ENCODE measurements at places on chromosomes 13 and 19.

DNA sequence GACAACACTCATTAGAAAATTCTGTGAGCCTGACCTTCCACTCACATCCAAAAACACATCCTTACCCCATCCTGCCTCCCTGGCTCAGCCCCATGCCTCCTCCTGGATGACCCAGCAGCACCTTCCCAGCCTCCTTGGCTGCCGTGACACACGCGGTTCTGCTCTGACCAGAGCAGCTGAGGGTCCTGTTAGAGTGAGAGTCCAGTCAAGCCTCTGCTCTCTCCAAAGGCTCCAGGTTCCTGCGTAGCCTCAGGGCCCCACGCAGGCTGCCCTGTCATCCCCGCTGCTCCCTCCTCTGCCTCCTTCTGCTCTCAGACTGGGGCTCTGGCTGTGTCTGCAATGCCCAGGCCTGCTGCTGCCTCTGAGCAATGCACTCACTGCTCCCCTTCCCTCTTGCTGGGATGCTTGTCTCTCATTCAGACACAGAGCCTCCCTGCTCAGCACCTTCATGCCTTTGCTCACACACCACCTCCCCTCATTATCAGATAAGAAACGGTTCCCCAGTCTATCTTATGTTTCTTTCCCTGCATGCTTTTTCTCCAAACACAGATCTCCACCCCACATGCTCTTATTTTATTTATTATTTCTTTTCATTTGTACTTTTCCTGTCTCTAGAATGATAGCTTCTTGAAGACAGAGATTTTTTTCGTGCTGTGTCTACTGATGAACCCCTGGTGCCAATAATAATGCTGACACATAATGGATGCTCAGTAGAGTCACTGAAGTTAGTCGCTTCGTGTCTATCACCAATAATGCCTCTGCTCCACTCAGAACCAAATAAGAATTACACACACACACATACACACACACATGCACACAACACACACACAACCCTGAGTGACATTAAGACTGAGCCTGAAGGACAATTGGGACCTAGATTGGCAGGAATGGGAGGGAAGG is 10.2 kb upstream of the SIGLEC6 start:
- DNase-seq, result no peak

DNA sequence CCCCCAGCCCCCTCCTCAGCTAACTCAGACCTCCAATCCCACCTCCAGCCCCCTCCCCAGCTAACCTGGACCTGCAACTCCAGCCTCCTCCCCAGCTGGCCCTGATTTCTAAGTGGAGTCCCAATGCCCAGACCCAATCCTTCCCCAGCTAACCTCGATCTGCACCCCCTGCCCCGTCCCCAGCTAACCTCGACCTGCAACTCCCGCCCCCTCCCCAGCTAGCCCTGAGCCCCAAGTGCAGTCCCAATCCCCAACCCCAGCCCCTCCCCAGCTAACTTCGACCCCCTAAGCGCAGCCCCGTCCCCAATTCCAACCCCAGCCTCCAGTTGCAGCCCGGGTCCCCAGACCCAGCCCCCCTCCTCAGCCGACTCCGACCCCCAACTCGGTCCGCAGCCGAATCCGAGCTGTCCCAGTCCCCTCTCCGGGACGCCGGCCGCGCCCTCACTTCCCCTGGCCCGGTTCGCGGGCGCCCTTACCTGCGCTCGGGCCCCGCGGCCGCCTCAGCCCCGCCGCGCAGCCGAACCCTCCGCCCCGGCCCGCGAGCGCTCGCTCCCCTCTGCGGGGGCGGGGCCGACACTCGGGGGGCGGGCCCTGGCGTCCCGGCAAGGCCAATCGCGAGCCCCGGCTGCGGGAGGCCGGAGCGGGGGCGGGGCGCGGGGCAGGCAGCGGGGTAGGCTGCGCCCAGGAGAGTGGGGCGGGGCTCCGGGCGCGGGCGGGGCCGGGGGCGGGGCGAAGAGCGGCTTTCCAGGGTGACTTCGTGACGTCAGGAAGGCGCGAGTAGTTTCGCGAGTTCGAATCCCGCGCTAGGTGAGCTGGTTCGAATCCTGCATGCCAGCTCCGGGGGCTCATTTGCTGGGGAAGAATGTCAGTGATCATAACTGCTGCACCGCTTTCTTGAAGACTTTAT is at the start of gene GNG7:
Gene GNG7, minus strand, starts transcription at position 525 of the 907 bp plus-strand sequence. CDS start 182,006 bp downstream, outside the sequence.
- DNase-seq, result peak; percentile 88

GRCh38 chr19:16371540-16371986 is 46.9 kb downstream of the KLF2 start:
- peak; percentile 77 for DNase-seq

DNA sequence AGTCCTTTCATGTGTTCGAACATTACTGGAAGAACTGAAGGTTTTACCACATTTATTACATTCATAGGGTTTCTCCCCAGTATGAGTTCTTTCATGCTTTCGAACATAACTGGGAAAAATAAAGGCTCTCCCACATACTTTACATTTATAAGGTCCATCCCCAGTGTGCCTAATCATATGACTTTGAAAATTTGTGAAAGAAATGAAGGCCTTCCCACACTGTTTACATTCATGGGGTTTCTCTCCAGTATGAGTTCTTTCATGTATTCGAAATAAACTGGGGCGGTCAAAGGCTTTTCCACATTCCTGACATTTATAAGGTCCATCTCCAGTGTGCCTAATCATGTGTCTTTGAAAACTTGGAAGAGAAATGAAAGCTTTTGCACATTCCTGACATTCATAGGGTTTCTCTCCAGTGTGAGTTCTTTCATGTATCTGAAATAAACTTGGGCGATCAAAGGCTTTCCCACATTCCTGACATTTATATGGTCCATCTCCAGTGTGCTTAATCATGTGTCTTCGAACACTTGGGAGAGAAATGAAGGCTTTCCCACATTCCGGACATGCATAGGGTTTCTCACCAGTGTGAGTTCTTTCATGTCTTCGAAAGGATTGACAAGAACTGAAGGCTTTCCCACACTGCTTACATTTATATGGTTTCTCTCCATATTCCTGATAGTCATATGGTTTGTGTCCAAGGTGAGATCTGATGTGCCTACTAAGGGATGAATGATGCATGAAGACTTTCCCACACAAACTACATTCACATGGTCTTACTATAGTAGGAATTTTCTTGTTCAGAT is 24.0 kb downstream of the ZNF564 start:
- no peak for DNase-seq

GRCh38 chr13:68173111-68173510 is 943.0 kb upstream of the PCDH9 start:
- DNase-seq, result no peak

- no peak for DNase-seq
These were observed 72.0 kb downstream of the TEX29 start for GRCh38 chr13:111392486-111392885.

DNA sequence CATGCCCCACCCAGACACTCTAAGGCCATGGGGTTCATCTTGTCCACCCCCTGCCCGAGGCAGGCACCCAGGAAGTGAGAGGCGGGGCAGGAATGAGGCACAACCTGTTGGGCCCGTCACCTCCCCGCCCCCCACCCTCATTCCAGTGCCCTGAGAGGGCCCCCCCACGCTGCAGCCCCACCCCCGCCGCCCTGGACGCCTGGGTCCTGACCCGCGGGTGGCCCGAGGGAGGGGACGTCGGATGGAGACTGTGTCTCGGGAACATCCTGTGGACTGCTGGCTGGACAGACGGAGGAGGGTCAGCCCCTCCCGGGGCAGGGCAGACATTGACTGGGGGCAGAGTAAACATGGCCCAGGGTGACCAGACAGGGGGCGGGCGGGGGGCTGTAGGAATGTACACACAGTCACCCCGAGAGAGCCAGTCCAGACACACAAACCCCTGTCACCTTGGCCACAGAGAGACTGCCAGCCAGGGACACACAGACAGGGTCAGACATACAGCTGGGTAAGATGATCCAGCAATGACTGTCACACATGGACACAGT is 7.4 kb upstream of the JUNB start:
- no peak for DNase-seq

DNA sequence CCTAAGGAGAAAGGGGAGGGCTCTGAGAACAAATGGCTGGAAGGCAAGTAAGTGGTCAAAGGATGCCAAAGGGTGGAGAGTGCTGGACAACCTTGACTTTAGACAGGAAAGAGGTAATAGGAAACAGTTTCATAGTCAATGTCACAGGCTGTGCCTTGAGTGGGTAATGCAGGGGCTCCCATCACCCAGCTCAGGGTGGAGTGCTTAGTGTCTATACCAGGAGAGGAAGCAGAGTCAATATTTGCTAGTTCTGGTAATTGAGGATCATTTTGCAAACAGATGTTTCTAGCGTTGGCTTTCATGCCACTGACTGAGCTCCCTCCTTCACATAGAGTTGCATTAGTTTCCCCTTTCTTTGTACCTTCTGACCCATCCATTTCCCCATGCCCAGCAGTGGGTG is 64.6 kb upstream of the KL start:
- no peak for DNase-seq

GRCh38 chr19:33679696-33680095 is 57.9 kb downstream of the CHST8 start:
- DNase-seq, result no peak

- DNase-seq, result peak; percentile 47
These were observed 8.9 kb upstream of the MYO1F start for GRCh38 chr19:8585894-8586750.

DNA sequence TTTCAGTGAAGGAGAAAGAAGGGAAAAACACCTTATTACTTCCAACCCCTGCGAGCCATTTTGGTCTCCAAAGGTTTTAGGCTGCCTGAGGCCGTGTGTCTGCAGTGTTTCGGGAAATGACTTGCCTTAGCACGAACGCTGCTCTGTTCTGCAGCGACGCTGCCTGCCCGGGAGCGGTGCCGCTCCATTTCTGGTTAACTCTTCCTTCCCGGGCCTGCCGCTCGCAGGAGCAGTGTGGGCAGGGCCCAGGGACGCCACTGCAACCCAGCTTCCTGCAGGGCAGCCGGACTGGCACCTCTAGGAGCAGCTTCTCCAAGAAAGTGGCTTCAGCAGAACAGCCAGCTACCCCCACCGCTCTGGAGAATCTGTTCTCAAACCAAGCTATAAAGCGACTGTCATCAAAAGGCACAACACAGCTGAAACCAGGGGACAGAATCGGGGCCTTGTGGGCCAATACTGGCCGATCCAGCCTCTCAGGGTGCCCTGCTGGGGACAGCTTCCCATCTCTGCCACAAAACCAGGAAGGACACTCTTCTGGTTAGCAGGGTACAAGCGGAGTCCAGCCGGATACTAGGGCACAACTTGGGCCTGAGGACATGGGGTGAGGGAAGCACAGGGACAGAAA is 72.2 kb downstream of the KCTD15 start:
- DNase-seq, result no peak

- no peak for DNase-seq
These were observed 1319.2 kb upstream of the SLC10A2 start for GRCh38 chr13:104385404-104385803.

- no peak for DNase-seq
These were observed 34.2 kb upstream of the ANKRD10 start for GRCh38 chr13:110949116-110949515.

- DNase-seq, result no peak
These were observed 15.2 kb upstream of the SLC1A5 start for GRCh38 chr19:46803555-46803954.

DNA sequence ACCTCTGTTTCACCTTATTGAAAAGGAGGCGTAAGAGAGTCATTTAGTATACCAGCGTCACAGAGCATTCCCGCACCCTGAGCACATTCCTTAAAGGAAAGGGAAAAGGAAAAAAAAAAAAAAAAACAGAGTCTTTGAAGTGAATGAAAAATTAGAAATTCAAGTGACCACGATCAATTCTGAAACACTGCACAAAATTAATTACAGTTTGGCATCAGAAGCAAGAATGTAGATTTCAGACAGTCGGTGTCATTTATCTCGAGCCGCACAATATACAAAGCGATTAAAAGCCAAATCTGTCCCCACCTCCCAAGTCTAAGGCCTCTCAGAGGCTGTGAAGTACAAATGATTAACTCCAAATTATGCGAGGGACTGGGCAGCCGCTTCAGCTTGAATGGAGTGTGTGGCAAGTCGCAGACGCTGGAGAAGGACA is 173.7 kb upstream of the ZNF507 start:
- DNase-seq, result no peak

- no peak for DNase-seq
These were observed 5.9 kb upstream of the MCF2L start for GRCh38 chr13:112962911-112963625.

- DNase-seq, result no peak
These were observed 82.5 kb downstream of the AKAP11 start for GRCh38 chr13:42354241-42355091.

GRCh38 chr19:43735957-43736356 is 18.8 kb downstream of the SMG9 start:
- DNase-seq, result no peak

DNA sequence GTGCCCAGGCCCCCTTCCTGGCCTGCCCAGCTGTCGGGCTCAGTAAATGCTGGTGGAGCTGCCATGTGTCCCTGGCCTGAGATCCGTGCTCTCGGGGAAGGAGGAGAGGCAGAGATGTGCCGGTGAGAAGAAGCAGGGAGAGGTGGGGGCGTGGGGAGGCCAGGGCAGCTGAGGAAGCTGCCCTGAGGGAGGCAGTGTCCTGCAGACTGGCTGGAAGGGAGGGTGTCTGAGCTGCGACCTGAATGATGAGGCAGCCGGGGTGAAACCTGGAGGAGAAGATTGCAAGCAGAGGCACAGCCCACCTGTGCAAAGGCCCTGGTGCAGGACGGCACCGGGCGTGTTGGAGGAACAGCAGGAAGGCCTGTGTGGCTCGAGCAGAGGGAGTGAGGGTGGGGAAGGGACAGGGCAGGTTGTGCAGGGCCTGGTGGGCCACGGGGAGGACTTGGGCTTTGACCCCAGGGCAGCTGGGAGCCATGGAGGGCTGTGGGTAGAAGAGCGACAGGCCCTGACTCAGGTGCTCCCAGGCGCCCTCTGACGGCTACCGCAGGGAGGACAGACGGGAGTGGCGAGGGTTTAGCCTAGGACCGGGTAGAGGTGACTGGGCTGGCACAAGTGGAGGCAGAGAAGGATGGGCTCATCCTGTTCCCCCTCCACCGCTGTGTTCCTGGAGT is 14.0 kb upstream of the CELF5 start:
- peak; percentile 51 for DNase-seq

DNA sequence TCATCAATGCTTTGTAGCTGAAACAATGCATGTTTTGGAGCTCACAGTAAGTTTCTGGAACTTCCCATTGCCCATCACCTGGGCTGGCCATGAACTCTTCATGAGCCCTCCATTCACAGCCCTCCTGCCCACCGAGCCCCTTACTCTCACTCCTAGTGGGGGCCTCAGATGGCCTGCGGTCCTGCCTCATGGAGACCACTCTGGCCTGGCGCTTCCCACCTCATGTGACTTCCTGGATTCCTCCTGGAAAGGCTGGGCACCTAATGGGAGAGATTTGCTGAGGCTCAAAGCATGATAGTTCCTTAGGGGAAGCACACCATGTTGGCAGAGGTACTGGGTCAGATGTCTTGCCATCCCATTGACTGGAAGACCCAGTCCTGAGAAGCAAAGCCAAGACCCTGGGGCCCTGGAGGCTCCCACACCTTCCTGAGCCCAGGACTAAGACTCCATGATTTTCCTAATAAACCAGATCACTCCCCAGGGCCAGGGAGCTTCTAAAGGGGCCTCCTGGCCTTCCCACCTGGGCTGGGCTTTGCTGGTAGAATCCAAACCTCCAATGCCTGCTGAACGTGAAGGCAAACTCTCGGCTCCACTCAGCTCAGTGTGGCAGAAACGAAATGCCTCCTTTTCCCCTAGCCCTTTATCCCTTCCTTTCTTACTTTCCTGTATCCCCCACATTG is 49.4 kb upstream of the ZNF536 start:
- DNase-seq, result no peak

GRCh38 chr19:58581227-58582141 is 8.3 kb upstream of the MZF1 start:
- peak; percentile 83 for DNase-seq

- no peak for DNase-seq
These were observed 24.1 kb downstream of the LGALS16 start for GRCh38 chr19:39679791-39680168.

Data from stimulated activated CD8-positive, alpha-beta memory T cell treated with anti-CD3 and anti-CD28 coated beads, Interleukin-2, amount 100 ng/mL, for 1 hour (primary cell).